NCI-H2029 (cell line): ENCODE measurements at places on chromosomes 13 and 19.

DNA sequence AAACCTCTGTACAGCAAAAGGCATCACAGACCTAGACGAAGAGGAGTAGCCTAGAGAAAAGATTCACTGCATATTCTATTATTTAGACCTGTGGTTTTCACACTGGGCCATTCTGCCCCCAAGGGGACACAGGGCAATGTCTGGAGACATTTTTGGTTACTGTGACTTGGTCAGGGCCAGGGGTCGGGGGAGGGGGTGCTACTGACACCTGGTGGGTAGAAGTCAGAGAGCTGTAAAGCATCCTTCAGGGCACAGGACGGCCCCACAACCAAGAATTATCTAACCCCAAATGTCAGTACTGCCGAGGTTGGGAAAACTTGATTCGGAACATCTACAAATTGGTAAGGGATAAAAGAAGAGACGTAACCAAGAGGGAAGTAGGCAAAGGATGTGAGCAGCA lies 11.3 kb downstream of the ELAVL1 start:
- no peak for DNase-seq

DNA sequence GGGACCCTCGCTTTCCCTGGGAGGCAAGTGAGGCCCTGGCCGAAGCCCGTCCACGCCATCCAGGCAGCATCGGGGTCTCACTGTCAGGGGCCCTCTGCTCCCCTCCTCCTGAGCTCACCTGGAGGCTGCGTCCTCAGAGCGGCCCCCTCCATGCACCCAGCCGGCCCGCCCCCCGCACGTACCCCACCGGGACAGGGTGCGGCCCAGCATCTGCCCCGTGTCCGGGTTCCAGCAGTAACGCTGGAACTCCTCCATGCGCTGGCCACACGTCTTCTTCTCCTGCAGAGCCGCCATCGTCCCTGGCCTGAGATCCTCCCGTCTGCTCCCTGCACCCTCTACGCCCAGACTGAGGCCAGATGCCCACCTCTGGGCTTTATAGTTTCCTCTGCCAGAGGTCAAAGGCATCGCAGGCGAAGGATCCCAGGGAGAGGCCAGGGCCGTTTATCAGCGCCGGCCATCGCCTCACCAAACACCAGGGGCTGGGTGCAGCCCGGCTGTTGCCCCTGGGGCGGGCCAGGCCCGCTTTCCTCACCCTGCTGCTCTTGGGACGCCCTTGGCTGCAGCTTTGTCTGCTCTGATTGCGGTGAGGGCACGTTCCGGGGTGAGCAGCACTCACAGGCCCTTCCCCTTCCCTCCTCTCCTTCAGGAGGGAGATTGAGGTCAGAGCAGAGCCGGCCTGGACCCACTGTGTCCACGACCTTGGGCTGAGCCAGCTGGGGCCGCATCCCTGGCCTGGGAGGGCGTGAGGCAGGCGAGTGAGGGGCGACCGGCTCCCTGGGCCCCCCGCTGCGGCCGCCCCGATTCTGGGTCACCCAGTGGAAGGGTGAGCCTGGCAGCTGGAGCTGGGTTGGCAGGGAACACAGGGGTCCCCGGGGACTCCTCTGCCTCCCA lies at the start of gene ATP4B:
TSS of gene ATP4B (minus strand) at position 348 of the 891 bp plus-strand sequence. CDS start at position 294, 54 bp downstream.
- DNase-seq: no peak

DNA sequence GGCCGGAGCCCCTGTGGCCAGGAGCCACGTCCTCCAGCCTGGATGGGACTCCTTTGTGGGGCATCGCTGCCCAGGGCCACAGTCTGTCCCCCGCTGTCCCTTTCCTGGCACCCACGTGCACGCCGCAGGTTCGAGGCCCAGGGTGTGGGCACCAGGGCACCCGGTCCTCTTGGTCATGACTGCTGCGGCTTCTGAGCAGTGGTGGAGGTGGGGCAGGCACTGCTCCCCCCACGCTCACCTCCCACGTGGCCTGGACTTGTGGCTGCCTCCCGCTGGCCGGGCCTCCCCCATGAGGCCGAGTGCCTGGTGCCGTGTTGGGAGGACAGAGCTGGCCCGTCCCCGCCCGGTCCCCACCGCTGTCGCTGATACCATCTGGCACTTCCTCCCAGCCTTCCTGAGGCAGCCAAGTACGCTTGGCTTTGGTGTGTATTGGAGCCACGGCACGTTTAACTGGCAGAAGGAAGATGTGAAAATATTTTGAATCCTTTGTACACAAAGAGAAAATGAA lies 12.8 kb downstream of the SPPL2B start:
- no peak for DNase-seq

GRCh38 chr13:109906976-109907375 lies 120.6 kb upstream of the IRS2 start:
- no peak for DNase-seq

GRCh38 chr13:107216046-107216755 lies 648.3 kb upstream of the ARGLU1 start:
- DNase-seq: no peak

- DNase-seq: no peak
Measured at GRCh38 chr19:48746738-48747575, at the start of gene IZUMO1. IZUMO1 (minus strand) TSS chr19:48746909; CDS start chr19:48745859, 1,050 bp downstream.

- no peak for DNase-seq
Measured at GRCh38 chr13:67087527-67087926, 142.6 kb downstream of the PCDH9 start.

- DNase-seq: no peak
Measured at GRCh38 chr13:31870511-31870910, 131.2 kb downstream of the RXFP2 start.

- no peak for DNase-seq
Measured at GRCh38 chr13:31248965-31249539, 49.3 kb downstream of the B3GLCT start.

DNA sequence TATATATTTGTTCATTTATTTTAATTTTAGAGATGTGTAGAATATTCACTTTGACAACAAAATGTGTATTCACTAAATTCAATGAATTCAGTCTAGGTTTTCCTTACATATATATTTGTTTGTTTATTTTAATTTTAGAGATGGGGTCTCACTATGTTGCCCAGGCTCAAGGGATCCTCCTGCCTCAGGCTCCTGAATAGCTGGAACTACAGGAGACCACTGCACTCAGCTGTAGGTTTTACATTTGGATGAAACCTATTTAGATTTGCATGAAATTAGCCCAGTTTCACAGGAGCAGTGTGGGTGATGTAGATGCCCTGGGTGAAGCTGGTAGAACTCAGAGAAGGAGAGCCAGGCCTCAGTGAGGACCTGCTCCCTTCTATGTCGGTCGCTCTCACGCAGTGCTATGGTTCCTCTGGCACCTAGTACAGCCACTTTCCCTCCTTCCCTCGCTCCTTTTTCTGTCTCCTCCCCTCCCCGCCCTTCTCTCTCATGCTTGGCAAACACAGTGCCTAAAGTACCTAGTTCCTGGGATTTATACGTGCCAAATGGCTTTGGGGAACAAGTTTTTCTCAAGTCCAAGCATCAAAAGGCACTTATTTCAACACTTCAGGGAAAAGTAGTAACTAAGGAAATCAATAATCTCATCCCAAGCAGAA lies 14.7 kb upstream of the HMGB1 start:
- no peak for DNase-seq

GRCh38 chr13:23655321-23655720 lies 85.1 kb downstream of the TNFRSF19 start:
- no peak for DNase-seq

DNA sequence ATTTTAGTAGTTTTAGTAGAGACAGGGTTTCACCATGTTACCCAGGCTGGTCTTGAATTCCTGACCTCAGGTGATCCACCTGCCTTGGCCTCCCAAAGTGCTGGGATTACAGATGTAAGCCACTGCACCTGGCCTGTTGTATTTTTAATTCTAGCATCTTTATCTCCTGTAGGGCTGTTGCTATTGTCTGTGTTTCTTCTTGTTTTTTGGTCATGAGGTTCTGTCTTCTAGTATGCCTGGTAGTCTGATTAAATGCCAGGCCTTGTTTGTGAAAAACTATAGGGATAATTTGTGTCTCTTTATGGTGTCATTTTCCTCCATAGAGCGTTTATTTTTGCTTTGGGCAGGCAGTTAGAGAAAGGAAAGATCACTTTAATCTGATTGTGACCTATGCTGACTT lies 3.1 kb downstream of the ARHGEF18 start:
- DNase-seq: no peak

DNA sequence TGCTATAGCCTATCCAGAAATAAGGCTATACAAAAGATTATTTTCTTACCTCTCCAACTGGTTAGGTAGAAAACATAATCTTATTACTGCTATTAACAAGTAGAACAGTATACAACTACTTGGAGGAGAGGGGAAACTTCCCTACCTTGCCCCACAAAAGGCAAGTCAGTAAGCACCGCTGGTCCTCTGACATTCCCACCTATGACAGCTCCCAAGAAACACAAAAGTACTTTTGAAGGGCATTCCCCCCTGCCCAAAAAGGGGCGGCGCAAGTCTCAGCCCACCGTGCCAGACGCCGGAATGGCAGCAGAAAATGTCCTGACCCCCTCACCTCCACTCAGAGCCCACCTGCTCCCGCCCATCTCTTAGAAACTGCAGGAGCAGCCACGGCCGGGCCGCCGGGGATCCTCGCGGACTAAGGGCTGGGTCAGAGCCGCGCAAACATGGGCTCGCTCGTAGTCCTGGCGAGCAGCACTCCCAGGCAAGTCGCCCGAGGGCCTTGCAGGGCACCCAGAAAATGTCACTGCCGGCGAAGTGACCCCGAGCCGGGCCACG lies 437 bp downstream of the SUCLA2 start:
- no peak for DNase-seq

- peak; percentile 58 for DNase-seq
Measured at GRCh38 chr13:33870046-33870668, 52.2 kb downstream of the RFC3 start.

DNA sequence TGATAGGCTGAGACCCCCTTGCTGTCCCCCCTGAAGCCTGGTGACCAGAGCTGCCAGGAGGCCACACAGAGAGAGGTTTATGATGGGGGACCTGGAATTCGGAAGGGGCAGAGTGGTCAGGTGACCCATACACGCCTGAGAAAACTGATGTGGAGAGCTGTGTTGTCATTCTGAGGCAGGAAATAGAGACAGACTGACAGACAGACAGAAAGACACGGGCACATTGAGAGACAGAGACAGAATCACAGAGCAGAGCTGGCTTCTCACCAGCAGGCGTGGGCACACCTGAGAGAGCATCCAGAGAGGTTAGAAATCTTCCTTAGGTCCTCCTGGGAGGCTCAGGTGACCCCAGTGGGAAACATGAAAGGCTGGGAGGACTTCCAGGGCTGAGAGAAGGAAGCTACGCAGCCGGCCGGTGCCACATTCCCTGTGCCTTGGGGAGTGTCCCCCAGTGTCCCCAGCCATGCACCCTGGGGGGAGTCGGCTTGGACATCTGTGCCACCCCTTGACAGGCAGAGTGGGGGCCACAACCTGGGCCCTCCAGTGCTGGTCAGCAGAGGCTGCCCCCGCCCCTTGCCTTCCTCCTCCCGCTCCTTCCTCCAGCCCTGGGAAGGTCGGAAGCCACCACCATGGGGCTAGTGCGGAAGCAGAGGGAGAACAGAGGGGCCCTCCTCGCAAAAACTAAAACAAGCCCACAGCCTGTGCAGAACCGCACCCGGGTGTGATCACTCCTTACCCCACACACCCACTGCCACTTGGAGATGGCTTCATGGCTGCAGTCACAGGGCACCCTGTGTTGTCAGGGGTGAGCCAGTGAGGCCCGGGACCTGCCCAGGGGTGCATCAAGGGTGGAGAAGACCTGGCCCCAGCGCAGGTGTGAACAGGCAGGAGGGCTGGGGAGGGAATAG lies 2.2 kb downstream of the FFAR1 start:
- DNase-seq: no peak

GRCh38 chr19:10091895-10092641 lies 6.0 kb downstream of the SHFL start:
- no peak for DNase-seq

DNA sequence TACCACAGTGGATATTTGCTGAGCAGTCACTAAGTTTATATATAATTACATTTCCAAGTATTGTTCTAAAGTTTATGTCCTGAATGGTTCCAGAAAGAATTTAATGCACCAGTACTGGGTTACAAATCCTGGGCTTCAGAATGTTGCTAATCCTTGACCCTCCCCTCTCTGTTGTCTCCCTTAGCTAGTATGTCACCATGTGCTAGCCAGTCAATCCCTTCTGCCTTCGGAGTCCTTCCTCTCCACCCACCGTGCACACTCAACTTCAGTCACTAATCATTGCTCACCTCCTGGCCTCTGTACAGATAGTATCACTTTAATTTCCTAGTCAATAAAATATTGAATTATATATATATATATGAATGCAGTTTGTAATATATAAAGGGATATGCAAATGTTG lies 7.5 kb downstream of the FAM124A start:
- no peak for DNase-seq

- no peak for DNase-seq
Measured at GRCh38 chr13:111326981-111327642, 6.7 kb downstream of the TEX29 start.

- no peak for DNase-seq
Measured at GRCh38 chr13:86572115-86572514, 772.9 kb upstream of the SLITRK6 start.

DNA sequence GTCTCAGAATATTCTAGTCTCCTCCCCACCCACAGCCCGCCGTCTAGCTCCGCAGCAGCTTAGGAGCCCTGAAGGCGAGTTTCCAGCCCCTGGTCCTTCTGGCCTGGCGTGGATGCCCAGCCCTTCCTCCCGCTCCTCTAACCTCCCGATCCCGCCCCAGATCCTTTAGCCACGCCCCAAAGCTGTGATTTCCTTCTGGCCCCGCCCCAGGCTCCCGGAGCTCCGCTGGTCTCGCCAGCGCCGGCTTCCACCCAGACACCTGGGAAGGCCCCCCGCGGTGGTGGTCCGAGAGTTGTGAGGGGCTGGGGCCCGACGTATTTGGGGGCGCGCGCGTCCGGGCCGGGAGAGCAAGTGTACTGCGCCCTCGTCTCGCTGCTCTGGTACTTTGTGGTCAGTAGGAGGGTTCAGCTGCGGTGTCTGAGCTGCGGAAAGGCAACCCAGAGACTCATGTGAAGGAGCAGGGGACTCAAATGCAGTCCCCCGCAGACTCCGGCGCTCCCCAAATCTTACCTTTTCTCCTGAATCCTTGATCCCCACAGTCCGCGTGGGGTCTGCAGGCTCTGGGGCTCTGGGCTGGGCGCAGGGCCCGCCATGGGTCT lies at the start of gene CGB7:
TSS of gene CGB7 (minus strand) at position 114 of the 599 bp plus-strand sequence. CDS start 2,374 bp downstream, outside the sequence.
- DNase-seq: peak; percentile 25

DNA sequence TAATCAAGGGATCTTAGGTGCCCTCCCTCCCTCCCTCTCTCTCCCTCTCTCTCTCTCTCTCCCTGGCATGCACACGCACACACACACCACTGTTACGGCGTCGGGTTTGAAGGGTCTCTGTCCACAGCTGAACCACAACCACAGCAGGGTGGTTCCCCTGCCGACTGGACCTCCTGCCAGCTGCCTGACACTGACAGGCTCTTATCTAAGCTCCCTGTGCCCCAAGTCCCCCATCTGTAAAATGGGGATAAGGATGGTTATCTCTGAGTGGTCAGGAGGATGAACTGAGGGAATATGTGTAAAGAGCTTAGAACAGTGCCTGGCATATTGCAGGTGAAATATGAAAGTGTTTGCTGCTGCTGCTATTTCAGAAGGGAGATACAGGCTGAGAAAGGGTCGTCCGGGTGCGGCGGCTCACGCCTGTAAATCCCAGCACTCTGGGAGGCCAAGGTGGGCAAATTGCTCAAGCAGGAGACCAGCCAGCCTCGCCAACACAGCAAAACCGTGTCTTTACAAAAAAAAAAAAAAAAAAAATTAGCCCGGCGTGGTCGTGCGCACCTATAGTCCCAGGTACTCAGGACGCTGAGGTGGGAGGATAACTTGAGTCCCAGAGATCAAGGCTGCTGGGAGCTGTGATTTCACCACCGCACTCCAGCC lies 852 bp upstream of the SHISA7 start:
- DNase-seq: no peak
